ENCODE measurements at places on chromosomes 4 and X.

GRCh38 chr4:11111876-11112275 is 316.8 kb downstream of the HS3ST1 start:
- no peak for DNase-seq

DNA sequence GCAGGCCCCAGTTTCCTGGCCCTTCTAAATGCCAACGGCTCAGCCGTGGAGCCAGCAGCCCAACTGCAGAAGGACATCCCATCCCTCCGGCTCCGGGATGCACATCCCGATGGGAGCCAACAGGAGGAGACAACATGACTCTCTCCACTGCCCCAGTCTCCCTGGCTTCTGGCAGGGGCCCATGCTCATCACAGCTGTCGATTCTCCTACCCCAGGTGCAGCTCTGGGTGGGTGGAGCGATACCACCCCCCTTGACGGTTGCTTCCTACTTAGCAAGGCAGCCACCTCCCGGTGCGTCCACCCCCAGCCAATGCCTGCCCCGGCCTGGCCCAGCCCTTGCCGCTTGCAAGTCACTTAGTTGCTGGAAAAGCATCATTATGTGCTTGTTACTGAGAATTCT is 19.5 kb downstream of the ZNF275 start:
- DNase-seq, result no peak

DNA sequence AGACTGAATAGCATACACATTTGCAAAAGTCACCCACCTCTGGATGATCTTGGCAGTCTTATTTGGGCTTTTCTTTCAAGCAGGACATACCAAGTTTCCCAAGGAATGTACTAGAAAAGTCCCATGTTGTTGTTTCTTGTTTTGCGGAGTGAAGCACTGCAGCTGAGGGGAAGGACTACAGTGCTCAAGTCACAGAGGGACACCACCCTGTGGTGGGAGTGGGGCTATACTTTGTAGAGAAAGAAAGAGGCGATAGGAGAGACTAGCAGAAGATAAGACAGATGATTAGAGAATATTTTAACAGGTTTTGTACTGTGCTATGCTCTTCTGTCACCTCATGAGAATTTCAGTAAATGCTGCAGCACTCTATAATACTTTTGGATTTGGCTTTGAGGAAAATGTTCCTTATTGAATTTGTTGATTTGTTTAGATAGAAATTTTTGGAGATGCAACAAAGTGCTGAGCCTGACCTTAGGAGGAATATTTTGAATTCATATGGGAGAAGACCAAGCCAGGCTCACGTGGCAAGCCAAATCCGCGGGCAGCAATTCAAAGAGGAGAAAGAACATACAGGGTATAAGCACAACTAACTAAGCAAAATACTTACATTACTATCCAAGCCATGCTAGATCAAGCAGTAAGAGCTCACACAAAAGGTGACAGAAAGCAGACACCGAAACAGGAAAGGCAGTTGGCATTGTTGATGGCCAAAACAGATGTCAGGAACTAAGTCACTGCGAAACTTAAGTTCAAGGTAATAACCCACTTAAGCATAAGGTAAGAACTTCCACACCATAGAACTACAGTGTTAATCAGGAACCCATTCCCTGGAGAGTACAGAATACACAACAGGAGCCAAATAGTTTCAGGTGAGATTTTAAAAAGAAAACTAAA is 280.3 kb upstream of the INTU start:
- no peak for DNase-seq

DNA sequence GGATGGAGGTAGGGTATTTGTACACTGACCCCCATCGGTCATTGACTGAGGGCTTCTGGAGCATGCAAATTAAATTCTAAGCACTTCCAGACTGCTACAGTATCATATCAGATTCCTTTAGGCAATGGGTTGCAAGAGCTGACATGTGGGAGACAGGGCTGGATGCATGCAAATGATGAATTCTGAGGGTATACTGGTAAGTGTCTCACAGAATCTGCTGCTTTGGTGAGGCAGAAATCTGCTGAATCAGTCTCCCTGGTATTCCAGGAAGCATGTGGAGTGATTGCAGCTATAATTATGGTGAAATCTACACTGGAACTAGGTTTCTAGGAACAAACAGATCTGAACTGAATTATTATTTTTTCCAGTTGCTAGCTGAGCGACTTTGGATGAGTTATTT is 684.9 kb upstream of the MAGEB2 start:
- no peak for DNase-seq

- peak; percentile 12 for DNase-seq
Observed at GRCh38 chrX:20224814-20225487, 41.8 kb downstream of the RPS6KA3 start.

DNA sequence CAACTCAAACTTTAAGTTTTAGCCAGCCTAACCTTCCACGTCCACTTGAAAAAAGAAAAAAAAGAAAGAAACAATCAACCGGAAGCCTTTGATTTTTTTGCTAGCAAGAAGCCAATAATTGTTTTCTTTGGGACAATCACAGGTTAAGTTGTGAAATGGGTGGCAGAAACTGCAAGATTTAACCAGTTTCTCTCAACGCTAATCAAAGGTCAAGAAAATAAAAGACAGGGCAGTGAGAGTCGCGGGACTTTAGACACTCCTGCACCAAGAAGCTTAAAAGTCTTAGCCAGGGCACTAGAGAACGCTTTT is 1.0 kb downstream of the ACSL1 start:
- no peak for DNase-seq

DNA sequence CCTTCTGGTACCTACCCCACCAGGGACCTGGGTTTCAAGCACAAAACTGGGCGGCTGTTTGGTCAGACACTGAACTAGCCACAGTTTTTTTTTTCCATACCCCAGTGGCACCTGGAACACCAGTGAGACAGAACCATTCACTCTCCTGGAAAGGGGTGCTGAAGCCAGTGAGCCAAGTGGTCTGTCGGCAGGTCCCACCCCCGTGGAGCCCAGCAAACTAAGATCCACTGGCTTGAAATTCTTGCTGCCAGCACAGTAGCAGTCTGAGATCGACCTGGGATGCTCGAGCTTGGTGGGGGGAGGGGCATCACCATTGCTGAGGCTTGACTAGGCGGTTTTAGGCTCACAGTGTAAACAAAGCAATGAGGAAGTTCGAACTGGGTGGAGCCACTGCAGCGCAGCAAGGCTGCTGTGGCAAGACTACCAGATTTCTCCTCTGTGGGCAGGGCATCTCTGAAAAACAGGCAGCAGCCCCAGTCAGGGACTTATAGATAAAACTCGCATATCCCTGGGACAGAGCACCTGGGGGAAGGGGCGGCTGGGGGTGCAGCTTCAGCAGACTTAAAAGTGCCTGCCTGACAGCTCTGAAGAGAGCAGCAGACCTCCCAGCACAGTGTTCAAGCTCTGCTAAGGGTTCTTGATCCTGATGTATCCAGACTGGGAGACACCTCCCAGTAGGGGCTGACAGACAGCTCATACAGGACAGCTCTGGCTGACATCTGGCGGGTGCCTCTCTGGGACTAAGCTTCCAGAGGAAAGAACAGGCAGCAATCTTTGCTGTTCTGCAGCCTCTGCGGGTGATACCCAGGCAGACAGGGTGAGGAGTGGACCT is 223.0 kb downstream of the COX18 start:
- no peak for DNase-seq

- DNase-seq, result no peak
Observed at GRCh38 chr4:104944596-104944995, 202.1 kb upstream of the TET2 start.

DNA sequence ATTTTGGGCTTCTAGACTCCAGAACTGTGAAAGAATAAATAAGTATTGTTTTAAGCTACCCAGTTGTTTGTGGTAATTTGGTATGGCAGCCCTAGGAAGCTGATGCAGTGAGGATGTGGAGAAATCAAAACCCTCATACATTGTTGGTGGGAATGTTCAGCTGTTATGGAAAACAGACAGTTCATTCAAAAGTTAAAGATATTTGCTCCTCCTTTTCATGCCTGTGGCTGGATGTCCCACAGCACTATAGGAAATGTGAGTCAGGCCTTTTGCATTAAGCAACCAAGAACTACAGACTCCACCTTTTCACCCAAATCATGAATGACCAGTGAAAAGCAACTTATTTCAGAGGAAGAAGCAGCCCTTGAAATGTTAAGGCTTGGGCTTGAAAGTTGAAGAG is 6.7 kb downstream of the BBS12 start:
- DNase-seq, result peak; percentile 48

DNA sequence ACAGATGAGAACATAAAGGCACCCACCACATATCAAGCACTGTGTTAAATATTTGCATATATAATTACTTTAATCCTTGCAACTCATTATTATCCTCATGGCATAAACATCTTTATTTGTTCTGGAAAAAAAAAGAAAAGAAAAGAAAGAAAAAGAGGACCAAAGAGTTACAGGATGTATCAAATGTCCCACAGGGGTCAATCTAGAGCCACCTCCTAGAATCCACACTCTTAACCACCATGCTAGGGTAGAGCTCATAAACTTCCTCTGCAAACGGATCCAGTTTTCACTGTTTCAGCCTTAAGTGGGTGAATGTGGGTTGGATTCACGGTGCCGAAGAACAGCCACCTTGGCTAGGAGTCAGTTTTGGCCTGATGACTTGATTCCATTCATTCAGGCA is 171.1 kb upstream of the PPARGC1A start:
- no peak for DNase-seq

GRCh38 chr4:76388160-76388908 is 32.6 kb downstream of the CCDC158 start:
- no peak for DNase-seq
